ENCODE measurements at places on chromosomes 7 and 10.

DNA sequence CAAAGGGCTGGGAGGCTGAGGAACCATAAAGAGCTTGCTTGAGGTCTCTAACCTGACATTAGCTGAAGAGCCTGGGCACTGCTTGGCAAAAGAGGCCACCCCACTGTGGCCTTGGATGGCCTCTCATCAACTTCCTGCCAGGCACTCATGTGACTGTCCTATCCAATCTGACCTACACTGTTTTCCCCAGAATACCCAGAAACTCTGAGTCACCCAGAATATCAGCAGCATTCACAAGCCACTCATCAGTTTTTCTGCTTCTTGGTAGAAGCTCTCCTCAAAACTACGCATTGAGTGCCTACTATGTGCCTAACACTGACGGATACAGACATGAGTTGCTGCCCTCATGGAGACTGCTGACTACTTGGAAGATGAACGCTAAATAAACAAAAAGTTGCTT lies 4.1 kb upstream of the NT5C2 start:
- DNase-seq: no peak

DNA sequence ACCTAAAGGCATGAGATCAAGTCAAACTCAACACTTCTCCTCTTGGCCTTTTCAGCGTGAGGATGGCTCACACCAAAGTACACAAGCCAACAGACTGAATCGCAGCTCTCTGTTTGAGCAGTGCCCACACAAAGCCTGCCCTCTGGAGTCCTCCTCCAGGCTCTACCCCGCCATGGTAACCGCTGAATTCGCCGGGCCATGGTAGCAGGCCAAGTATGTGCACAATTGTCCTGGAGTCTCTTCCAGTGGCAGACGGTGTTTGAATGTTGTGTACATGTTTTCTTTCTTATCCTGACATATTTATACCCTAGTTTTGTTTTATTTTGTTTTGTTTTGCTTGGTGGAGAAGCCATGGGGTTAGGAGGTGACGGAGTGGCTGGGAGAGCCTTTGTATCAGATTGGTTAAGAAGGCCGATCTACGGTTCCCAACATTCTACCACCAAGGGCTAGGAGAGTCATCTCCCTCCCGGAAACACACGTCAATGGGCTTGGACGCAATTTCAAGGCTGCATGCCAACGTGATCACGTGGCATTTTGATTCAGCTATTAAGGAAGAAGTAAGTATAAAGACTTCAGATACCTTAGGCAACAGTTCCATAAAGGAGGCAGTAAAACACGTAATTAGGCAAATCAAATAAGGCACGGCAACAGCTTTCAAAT lies 12.1 kb upstream of the SHH start:
- no peak for DNase-seq

GRCh38 chr10:91006001-91006751 lies 85.3 kb upstream of the ANKRD1 start:
- DNase-seq: peak; percentile 45

GRCh38 chr7:137985253-137985896 lies 16.5 kb downstream of the CREB3L2 start:
- no peak for DNase-seq

GRCh38 chr7:108222236-108222892 lies 92.2 kb upstream of the LAMB4 start:
- no peak for DNase-seq

- no peak for DNase-seq
Measured at GRCh38 chr7:123433665-123434064, 100.7 kb downstream of the IQUB start.

DNA sequence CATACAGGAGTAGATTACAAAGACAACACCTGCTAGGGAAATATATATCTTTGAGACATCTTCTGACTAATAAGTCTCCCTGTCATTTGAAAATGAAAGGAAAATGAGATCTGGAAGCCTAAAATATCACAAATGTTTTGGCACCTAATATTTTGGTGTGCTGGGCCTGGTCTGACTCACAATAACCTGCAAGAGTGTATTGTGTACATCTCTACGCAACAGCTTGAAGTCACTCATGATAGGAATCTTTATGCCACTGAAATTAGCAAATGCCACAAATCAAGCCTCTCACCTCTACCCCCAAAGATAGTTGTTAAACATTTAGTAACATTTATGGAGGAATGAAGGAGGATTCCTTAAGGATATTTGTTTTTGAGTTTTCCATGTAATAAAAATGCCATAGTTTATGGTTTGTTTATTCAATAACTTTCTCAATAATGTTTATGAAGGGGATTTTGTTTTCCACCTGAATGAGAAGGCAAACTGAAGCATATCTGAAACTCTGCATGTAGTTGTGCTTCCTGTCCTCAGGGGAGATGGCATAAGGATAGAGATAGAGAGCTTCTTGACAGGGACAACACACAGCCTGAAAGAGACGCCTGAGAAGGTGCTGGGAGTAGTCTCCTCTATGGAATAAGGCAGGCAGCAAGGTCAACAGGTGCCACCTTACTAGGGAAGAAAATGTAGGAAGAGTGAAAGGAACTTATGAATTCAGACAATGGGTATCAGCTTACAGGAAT lies 197.4 kb downstream of the AHR start:
- DNase-seq: no peak

- DNase-seq: peak; percentile 37
Measured at GRCh38 chr10:13317474-13317873, 17.6 kb upstream of the PHYH start.

DNA sequence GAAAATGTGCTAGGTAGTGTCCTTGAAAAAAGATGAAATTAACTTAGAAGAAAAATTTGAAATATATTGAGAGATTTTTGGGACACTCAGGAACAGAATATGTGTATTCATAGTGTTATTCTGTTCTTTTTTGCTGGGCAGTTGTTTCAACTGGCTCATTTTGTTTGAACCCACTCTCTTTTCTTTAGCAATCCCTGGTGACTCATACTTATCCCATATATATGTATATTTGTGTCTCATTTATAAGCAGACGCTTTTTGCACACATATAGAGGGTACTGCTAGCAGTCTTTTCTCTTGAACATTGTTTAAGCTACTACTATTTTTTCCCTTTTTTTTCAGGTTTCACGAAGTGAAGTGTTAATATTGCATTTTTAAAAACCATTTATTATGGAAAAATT lies 1.9 kb downstream of the EXOC6 start:
- no peak for DNase-seq

DNA sequence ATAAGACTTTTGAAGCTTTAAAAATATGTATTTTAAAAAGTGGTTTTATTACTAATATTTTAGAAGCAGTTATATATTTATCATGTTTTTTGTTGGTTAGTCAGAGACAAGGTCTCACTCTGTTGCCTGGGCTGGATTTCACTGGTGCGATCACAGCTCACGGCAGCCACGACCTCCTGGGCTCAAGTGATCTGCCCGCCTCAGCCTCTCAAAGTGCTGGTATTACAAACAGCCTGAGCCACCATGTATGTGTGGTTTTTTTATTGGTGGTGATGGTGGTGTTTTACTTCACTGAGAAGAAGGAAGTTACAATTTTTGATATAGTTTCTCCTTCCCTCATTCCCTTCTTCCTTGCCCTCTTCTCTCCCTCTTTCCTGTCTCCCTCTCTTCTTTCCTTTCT lies 13.4 kb downstream of the NHLRC2 start:
- no peak for DNase-seq

- DNase-seq: no peak
Measured at GRCh38 chr10:133088179-133088955, 643 bp downstream of the ADGRA1 start.

GRCh38 chr10:57579926-57580325 lies 687.8 kb downstream of the IPMK start:
- no peak for DNase-seq

GRCh38 chr10:58590924-58591323 lies 78.3 kb downstream of the BICC1 start:
- no peak for DNase-seq

- no peak for DNase-seq
Measured at GRCh38 chr10:26837139-26837538, 23.6 kb downstream of the ABI1 start.

DNA sequence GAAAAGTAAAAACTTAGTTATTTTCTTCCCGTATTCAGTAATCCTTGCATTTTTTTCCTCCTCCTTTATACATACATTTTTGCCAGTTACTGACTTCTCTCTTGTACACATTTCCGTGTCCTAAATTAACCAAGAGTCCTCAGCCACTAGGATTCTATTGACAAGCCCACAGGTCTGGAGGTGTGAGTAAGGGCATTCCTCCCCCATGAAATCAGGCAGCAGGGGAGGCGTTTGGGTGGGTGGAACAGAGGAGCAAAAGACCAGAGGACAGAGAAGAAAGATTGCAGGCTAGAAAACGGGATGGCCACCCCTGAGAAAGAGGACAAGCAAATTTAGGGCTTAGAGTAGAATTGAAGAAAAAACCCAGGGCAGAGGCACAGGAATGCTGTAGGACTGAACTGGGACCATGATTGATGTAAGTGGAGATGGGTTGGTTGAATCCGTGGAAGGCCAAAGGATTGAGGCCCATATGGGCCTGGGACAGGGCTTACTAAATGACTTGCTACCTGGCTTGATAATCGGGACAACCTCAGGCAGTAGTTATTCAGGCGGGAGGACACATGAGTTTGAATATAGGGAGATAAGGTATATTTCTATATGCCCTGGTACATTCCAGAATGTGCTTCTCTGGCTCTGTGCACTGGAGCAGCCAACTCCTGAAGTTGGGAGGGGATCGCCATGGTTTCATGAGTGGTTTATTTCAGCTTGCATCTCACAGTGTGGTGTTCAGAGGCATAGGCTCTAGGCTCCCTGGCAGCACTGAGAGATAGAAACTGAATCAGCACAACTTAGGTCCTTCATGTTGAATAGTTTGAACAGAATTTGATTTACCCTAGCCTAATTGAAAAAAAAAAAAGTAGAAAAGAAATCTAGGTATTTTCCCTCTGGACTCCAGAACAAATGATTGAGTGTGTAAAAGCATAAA lies 28.0 kb downstream of the IKZF1 start:
- no peak for DNase-seq

GRCh38 chr7:70730451-70731110 lies 401.4 kb upstream of the GALNT17 start:
- no peak for DNase-seq

DNA sequence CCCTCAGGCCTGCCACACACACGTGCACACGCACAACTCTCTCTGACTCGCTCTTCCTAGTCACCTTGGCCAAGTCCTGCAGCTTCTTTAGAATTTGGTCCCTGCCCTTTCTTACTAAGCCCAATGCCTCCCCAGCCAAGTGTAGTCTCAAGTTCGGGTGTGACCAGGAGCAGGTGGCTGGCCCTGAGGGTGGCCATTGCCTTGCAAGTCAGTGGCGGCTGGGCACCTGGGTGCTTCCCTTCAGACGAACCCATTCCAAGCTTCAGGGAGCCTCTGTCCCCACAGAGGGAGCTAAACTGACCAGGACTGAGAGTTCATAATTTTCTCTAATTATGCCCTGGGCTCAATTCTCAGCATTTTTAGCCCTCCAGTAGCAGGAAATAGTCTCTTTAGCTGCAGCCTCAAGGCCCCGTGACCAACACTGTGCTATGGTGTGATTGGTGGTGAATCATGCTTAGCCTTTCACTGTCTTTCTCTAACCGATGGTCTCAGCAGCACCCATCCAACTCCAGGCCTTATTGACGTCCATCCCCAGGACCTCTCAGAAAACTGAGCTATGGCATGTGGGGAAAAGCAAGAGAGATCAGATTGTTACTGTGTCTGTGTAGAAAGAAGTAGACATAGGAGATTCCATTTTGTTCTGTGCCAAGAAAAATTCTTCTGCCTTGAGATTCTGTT lies 34.7 kb upstream of the FXYD4 start:
- DNase-seq: no peak

GRCh38 chr10:48512861-48513260 lies 92.0 kb downstream of the ARHGAP22 start:
- DNase-seq: no peak

DNA sequence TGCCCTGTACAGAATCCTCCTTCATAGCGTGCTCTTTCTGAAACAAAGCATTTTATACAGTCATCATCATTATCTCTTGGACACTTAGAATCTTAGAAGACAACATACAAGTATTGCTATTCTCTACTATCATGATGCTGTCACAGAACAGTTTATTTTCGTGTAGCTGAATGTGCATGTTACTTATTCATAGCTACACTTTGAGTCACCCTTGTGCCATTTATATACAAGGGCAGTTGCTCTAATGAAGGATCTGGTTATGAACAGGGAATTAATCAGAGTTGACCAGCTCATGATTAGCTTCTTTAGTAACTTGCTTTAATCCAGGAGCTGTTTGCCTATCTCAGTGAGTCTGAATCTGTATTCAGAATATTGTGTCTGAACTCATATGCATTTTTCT lies 11.2 kb downstream of the CASP2 start:
- no peak for DNase-seq

DNA sequence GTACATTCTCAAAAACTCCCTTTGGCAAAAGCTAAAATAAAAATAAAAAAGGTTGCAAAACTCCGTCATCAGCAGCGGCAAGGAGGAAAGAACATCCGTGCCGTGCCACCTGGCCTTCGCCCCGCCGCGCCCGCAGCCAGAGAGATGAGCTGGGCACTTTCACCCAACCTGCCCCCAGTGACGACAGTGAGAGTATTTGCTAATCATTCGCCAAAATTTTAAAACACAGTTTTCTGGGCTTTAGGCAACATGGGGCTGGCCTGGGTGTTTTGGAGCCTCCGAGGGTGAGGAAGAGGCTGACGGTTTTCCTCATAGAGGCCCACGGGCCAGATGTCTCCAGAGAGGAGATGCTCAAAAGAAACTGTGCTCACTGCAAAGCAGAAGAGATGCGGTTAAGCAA lies 128.2 kb downstream of the PRKAG2 start:
- no peak for DNase-seq

- no peak for DNase-seq
Measured at GRCh38 chr10:62264702-62265436, 3.8 kb downstream of the RTKN2 start.

DNA sequence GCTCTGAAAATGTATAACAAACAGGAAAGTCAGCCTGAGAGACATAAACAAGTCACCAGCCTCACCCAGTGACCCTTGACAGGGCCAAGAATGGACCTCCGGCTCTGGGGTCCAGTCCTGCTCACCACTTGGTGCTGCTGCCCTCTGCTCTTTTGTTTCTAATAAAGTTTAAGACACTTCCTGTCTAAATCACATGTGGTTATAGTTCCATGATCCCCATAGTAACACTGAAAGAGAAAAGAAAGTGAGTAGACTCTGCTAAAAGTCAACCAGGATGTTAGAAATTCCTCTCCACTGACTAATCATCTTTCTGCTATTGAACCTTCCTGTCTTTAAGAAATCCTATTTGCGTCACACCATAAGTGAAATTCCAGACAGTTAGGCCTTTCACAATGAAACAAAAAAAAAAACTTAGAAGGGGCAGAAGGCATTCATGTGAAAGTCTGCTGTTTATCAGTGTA lies 179.2 kb upstream of the BET1 start:
- DNase-seq: peak; percentile 15

DNA sequence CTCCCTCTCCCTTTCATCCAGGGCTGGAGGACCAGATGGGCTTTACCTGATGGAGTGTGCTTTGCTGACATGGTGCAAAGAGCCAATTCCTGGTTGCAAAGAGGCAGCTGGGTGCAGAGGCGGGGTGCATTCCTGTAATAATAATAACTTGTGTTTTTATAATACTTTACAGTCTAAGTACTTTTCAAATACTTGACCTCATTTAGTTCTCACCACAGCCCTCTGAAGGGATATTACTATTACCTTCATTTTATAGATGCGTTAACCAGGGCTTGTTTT lies 70.4 kb downstream of the TCF7L2 start:
- DNase-seq: no peak

- no peak for DNase-seq
Measured at GRCh38 chr7:27300421-27300820, 57.8 kb downstream of the EVX1 start.

Data from uterus (tissue), 4 donors.